ENCODE measurements at places on chromosomes 7 and 10. TPM values are rescaled to one million over a fixed set of nuclear protein-coding genes. Genes with fewer than 3 reads are reported as not detected.

AGR2 gene
- total RNA-seq = 0.17 TPM

TAS2R40 gene
- total RNA-seq = not detected

VGF gene
- 12.8 TPM for total RNA-seq

CYP2E1 gene
- not detected for total RNA-seq

OR6V1 gene
- not detected for total RNA-seq

PDK4 gene
- 1.3 TPM for total RNA-seq

DNAJC12 gene
- 9.5 TPM for total RNA-seq
